Activated naive CD4-positive, alpha-beta T cell (primary cell): ENCODE measurements at places on chromosomes 11 and 22.

DNA sequence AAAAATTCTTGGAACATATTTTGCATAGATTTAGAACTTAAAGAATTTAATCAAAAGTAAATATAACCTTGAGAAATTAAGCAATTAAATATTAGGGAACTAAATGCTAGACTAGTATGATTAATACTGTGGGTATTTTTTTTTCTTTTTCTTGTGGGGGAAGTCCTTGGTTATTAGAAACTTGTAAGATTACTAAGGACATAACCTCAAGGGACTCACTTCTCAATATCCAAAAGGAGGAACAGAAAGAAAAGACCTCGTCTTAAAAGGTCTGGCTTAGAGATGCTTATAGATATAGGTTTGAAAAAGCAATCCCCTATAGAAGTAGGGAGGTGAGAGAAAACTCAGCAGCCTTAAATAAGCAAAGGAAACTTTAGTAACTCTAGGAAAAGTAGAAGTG is 368.5 kb downstream of the INSC start:
- DNase-seq, result no peak

DNA sequence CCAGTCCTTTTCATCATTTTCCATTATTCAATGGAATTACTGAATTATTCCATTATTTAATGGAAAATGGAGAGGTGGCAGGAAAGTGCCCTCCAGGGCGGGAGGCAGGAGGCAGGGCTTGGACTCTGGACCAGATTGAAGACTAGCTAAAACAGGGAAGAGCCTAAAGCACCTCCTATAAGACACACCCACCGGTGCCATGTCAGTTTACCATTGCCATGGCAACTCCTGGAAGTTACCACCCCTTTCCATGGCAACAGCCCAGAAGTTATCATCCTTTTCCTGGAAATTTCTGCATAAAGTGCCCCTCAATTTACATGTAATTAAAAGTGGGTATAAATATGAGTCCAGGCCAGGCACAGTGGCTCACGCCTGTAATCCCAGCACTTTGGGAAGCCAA is 443.7 kb downstream of the TBC1D22A start:
- DNase-seq, result no peak

DNA sequence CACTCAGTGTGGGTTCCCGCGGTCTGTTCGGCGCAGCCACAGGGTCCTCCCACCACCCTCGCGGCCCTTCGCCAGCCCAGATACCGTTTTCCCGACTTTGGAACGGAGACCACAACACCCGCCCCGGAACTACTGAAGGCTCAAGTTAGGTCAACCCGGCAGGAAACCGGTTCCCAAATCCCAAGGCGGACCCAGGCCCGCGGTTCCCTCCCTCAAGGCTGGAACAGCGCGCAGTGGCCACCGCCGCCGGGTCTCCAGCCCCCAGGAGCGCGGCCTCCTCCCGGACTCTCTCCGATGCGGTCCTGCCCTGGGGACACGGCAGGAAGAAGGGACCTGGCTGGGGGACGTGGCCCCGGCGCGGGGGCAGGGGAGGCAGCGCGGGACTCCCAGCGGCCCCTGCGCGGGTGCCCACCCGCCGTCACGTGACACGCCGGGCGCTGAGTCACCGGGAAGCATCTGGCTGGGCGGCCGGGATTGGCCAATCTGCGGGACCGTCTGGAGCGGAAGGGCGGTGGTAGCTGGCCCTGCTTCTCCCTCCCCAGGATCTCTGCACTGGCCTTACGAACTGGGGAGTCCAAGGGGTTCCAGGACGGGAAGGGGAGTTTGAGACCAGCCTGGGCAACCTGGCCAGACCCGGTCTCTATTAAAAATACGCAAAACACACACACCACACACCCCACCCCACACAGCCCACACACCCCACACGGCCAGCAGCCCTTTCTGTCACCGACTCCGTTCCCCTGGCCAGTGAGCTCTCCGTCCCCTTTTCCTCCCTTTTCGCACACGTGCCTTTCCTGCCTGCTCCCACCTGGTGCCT is 21.5 kb upstream of the MALAT1 start:
- DNase-seq, result peak; percentile 64

- no peak for DNase-seq
These were observed 33.2 kb downstream of the OR4A15 start for GRCh38 chr11:55401011-55401410.

DNA sequence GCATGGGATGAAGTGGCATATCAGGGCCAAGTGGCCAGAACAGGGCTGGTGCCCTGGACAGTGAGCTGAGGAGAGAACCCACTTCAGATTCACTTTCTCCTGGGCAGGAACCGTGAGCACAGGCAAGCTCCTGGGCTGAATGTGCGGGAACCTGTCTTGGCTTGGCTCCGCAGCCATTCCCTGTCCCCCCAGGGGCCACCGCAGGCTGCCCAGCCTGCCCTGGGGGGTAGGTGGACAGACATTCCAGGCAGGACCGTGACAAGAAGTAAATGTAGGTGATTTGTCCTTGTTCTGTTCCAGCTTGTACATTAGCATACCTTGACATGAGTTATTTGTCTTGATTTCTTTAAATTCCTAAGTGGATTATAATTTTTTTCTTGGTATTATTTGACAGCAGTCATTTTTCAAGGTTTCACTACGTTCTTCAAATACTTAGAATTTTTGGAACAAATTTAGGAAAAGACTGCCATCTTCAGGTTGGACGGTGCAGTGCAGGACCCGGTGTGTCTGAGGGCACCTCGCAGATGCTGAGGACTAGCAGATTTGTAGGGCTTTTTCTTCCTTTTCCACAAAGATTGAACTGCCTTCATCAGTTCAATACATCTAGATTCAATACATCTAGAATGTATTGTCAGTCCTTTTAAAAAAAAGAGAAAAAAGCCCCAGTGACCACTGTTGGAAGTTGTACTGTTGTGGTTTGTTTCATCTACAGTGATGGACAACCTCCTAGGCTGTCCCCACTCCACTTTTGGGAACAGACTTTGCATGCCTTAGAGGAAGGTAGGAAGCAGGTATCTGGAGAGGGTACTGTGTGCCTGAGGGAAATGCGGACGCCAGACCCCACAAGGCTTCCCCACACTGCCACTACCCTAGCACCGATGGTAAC is 115.1 kb upstream of the RASSF10 start:
- no peak for DNase-seq

GRCh38 chr11:62124186-62125113 is 639 bp downstream of the INCENP start:
- DNase-seq, result no peak

GRCh38 chr11:77096591-77097019 is 6.0 kb upstream of the OMP start:
- no peak for DNase-seq

DNA sequence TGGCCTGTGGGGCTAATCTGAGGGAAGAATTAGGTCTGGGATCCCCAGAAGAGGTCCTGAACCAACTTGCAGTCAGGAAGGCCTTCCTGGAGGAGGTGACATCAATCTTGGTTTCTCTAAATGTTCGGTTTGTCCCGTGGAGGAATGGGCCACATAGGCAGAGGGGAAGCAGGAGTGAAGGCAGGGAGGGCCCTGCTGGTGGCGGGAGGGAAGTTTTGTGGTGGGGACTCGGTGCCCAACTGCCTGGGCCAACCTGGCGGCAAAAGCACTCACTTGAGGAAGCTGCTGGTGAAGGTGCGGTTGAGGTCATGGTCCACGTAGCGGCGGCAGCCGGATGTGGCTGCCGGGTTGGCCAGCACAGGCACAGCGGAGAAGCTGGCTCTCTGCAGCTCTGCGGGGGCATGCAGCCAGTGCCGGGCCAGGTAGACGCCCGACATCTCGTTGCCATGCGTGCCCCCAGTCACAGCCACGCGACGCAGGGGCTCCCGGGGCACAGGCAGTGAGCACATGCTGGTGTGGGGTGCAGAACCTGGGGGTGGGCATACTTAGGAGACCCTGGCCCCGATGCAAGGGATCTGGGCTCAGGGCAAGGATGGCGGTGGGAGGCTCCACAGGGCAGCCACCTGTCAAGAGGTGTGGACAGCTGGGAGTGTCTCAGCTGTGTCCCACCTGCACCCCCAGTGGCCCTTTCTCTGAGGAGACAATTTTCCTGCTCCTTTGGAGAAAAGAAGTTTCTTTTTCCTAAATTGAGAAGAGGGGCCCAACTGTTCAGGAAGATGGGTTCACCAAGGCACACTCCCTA is 3.8 kb downstream of the ACY3 start:
- no peak for DNase-seq

DNA sequence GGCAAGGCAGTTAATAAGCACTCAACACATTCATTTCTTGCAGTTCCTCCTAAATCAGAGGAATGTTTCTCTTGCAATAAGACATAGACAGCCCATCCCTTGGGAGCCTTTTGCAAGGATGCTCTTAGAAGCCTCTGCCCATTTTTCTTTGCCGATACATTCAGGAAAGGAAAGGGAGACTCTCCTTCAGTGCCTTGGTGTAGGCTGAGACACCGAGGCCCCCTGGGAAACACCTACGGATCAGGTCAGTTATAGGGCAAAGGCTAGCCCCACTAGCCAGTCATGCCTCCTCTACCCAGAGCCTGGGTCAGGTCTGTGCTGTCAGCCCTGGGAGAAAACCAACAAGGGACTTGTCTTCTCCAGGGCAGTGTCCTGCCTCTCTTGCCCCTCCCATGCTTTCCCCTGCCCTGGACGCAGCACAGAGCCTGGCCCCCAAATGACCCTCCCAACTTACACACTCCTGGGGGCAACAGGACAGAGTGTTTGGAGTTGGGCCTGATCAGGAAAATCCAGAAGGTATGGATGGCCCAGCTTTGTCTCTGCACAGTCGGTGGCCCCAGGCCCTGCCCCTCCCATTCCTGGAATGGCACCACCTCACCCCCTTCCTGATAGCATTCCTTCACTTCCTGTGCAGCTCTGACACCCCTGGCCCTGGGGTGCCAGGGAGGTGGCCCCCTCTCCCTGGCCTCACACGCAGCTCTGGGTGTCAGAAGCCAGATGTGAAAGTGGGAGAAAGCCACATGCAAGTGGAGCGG is 18.3 kb downstream of the ANKK1 start:
- DNase-seq, result no peak

GRCh38 chr22:49215840-49216239 is 611.8 kb downstream of the BRD1 start:
- DNase-seq, result no peak

GRCh38 chr11:92211576-92212167 is 12.9 kb upstream of the FAT3 start:
- no peak for DNase-seq

DNA sequence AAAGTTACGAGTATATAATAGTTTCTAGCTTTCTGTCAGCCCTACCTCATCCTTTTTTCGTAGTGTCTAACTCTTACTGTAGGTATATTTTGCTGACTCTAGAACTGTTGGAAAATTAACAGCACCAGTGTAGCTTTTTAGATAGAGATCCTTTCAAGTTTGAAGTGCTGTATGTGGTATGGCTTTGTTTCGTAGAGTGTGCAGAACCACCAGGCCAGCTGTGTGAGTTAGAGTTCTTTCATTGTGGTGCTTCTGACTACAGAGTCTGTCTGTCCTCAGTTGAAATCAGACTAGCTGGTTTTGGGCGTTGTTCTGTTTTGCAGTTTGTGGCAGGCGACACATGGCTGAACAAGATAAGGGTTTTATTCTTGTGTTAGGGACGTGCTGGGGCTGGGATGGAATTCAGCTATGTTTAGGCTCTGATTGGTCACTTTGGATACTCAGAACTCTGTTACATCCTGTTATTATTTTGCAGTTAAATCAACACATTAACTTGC is 3.2 kb downstream of the ARHGEF12 start:
- no peak for DNase-seq

DNA sequence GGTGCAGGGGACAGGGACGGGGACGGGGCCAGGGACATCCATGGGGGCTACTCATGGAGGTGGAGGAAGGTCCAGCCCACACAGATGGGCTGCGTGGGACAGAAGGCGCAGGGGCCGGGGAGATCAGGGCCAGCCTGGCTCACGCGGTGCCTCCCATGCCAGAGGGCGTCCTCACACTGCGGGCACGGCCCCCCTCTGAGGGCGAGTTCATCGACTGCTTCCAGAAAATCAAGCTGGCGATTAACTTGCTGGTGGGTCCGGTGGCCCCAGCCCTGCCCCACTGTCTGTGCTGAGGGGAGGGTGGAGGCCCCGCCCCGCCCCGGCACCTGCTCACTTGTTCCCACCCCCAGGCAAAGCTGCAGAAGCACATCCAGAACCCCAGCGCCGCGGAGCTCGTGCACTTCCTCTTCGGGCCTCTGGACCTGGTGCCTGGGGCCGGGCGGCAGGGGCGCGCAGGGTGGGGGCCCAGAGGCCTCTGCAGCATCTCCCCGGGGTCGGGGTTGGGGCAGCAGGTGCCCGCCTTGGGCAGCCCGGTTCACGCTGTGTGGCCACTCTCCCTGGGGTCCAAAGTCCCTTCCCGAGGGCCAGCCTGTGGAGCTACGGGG is 15.8 kb downstream of the EPS8L2 start:
- no peak for DNase-seq

DNA sequence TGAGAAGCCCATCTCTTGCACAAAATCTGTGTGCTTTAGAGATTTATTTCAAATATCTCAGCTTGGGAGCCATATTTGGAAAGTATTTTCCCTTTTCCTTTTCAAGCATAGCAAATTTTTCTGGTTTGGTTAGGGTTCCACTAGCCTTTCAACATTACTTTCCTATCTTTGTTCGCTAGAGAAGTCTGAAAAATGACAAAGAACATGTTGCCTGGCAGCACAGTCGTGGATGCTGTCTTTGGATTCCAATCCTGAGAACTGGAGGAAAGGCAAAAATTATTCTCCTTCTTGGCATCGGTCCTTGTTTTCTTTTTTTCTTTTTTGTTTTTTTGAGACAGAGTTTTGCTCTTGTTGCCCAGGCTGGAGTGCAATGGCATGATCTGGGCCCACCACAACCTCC is 6.9 kb upstream of the MTCH2 start:
- DNase-seq, result no peak

DNA sequence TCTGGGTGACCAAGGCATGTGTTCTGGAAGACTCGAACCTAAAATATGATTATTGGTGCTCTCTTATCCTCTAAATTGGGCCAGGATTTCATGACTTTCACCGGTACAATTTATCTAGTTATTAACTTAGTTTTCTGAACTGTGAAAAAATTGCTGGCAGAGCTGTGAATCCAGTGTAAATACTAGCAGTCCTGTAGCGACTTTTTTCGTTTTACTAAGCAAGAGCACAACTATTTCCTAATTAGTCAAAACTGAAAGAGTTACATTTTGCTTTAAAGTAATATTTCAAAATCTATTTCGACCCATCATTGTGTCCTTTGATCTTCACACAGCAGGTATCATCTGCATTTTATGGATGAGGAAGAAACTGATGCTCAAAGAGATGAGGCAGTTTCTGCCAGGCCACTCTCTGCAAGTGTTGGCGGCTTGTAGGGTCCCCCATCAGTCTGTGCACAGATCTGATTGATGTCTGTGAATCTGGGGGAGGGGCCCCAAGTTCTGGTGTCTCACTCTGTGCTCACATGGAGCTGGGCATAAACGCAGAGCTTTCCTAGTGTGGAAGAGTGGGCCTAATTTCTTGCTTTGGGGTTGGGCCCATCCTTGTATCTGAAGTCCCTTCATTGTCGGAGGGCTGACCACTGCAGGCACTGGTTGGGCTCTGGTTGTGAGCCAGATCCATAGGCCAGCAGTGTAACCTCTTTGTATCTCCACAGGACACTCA is 1.4 kb upstream of the TRMT2A start:
- no peak for DNase-seq

- DNase-seq, result no peak
These were observed 42.4 kb downstream of the FCHSD2 start for GRCh38 chr11:73099512-73100266.

GRCh38 chr11:128720522-128720985 is 26.7 kb downstream of the FLI1 start:
- peak; percentile 17 for DNase-seq
